ENCODE measurements at places on chromosomes 13 and 19.

GRCh38 chr19:37583340-37583739 lies 11.3 kb downstream of the ZNF571 start:
- DNase-seq, result no peak

- DNase-seq, result no peak
Measured at GRCh38 chr13:30129411-30129810, 177.9 kb downstream of the KATNAL1 start.

- no peak for DNase-seq
Measured at GRCh38 chr13:74530011-74530410, 395.8 kb upstream of the KLF12 start.

DNA sequence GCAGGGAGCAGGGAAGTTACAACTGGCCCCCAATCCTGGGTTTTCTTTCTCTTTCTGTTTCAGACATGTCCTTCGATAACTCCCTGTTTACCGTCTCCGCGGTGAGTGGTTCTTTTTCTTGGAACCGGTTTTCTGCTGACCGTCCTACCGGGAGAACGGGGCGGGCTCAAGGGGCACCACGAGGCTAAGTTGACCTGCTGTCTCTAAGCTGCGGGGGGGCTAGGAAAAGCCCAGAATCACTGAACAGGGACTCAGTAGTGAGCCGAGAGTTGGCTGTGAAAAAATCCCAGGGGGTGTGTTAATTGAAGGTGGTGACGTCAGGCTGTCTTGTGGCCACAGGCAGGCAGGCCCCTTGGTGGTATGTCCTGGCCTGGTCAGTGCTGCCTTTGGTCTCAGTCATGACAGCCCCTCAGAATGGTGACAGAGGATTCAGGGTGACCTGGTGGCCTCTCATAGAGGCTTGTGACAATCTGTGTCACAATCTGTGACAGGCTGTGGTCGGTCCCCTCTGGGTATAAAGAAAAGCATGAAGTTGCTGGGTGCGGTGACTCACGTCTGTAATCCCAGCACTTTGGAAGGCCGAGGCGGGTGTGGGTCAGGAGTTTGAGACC lies 8.1 kb upstream of the CARM1 start:
- DNase-seq, result no peak

DNA sequence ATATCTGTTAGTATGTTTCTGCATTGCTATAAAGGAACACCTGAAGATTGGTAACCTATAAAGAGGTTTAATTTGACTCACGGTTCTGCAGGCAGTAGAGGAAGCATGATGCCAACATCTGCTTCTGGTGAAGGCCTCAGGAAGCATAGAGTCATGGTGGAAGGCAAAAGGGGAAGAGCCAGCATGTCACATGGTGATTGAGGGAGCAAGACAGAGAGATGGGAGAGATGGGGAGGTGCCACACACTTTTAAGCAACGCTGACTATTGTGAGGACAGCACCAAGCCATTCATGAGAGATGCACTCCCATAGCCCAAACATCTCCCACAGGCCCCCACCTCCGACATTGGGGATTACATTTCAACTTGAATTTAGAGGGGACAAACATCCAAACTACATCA lies 32.8 kb downstream of the COG6 start:
- DNase-seq, result no peak

GRCh38 chr19:44808463-44809371 lies at the start of gene BCAM:
Gene BCAM (plus strand): TSS chr19:44809103. CDS start chr19:44809125, 22 bp downstream.
- no peak for DNase-seq

- DNase-seq, result no peak
Measured at GRCh38 chr13:110216398-110217041, 90.4 kb downstream of the COL4A1 start.

- no peak for DNase-seq
Measured at GRCh38 chr19:55090564-55090963, 14.9 kb downstream of the EPS8L1 start.

GRCh38 chr13:100315522-100315921 lies 226.6 kb downstream of the PCCA start:
- DNase-seq, result no peak

GRCh38 chr19:41958367-41959055 lies 610 bp downstream of the RABAC1 start:
- no peak for DNase-seq

GRCh38 chr19:1942934-1943555 lies 2.1 kb downstream of the CSNK1G2 start:
- DNase-seq, result no peak

- no peak for DNase-seq
Measured at GRCh38 chr19:5093948-5094718, 125.2 kb downstream of the KDM4B start.

DNA sequence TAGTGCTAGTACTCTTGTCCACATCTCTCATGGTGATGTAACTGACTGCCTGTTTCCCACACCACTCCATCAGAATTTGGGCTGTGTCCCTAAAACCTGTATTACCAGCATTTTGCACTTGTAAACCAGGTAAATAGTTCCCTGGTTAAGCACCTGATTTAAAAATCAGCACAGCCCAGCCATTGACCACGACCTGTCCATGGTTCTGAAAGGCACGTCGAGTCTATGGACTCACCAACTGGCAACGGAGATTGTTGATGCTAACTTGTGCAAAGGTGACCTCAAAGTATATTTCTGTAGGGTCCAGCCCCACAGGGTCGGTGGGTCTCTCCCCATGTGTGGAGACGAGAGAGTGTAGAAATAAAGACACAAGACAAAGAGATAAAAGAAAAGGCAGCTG lies 46.7 kb upstream of the ZNF835 start:
- peak; percentile 14 for DNase-seq

GRCh38 chr13:37665420-37665819 lies 66.9 kb upstream of the POSTN start:
- DNase-seq, result no peak

GRCh38 chr13:27496536-27497273 lies 46.3 kb upstream of the MTIF3 start:
- DNase-seq, result no peak

- no peak for DNase-seq
Measured at GRCh38 chr19:50401605-50402450, 16.9 kb upstream of the SPIB start.

DNA sequence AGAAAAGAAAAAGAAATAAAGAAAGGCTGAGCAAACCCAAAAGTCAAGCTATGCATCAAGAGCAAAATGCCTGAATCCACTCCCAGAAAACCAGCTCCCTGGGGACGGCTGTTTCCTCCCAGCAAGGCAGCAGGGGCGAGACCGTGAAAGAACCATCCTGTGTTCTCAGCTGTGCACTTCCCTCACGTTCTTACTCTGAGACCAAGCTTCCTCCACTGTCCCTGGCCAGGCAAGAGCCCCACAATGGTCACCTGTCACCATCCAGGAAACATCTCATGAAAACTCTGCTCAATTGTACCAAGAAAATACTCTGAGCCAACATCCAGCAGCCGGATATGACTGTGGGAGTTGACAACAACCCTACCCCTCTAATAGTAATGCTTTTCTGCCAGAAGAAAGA lies 22.9 kb downstream of the RAB20 start:
- no peak for DNase-seq

- DNase-seq, result no peak
Measured at GRCh38 chr13:78845656-78846365, 186.9 kb upstream of the OBI1 start.

- DNase-seq, result no peak
Measured at GRCh38 chr19:6226444-6227155, 53.2 kb downstream of the MLLT1 start.

DNA sequence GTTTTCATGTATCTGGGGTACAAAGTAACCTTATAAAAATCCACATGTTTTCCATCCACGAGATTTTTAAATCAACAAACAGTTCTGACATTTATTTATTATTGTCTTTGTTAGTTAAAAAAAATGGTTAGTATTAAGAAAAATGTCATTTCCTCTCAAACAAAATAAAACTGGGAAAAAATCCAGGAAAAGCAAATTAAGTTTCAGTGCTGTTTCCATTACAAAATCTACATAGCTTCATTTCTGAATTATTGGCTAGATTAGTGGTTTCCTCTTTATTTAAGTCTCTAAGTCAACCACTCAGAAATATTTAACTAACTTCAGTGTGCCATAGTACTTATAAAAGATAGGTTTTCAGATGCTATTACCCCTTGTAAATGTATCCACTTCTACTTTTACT lies 49.1 kb downstream of the MZT1 start:
- DNase-seq, result no peak

- DNase-seq, result no peak
Measured at GRCh38 chr13:45826731-45827130, 24.8 kb downstream of the SIAH3 start.

DNA sequence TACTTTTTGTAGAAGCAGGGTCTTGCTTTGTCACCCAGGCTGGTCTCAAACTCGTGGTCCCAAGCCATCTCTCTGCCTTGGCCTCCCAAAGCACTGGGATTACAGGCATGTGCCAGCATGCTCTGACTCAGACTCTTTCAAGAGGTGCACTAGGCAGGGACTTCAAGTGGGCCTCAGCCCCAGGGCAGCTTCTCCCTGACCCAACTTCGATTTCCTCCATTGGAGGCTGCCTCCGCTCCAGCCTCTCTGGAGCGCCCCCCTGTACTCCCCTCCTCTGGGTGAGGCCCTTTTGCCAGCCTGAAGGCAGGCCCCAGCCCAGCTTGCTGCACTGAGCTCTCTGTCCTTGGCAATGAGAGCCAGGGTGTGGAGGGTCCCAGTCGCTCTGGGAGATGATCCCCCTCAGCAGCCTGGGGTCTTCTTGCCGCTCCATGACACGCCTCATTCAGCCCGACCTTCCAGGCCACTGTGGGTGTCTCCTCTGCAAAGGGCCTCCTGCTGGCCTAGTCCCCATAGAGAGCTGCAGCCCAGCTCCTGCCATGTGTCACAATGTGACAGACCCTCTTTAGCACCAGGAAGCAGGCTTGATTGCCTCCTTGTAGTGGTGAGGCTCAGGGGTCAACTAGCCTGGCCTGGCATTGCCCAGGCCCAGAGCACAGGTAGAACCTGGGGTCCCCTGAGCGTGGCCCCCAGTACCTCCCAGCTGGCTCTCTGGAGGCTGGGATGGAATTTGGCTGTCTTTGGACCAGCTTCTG lies 16.4 kb downstream of the CARM1 start:
- DNase-seq, result no peak

DNA sequence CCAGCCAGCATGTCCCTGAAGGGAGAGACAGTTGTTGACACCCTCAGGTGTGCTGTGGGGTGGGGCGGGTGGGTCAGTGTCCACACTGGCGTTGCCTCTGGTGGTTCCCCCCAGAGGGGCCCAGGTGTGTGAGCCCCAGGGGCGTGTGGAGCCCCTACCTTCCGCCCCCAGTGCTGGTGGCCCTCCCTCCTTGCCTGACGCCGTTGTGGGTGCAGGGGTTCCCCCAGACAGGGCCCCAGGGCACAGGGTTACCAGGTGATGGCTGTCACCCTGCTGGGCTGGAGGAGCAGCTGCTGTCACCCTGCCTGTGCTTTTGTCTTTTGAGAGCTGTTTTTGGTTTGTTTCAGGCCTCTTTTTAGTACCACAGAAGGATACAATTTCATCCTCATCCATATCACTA lies 27.2 kb downstream of the ATP4B start:
- DNase-seq, result no peak

DNA sequence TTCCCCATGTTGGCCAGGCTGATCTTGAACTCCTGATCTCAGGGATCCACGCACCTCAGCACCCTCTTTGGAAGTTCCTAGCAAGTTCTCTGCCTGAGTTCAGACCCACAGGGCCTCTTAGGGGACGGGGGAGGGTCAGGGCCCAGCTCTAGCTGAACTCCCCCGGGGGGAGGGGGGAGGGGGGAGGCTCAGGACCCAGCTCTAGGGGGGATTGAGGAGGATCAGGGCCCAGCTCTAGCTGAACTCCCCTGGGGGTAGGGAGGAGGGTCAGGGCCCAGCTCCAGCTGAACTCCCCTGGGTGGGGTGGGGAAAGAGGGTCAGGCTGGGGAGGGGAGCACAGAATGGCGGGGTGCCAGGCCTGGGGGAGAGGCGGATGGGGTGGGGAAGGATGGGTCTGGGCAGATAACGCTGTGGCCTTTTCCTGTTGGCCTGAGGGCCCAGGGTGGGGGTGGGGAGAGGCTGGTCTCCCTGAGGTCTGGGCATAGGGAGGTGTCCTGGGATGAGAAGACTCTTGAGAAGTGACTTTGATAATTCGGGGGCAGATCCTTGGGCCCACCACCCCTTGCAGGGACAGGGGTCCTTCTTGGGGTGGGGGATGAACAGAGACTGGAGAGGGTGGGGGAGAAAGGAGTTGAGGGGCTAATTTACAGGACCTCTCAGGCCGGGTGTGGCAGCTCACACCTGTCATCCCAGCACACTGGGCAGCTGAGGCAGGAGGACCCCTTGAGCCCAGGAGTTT lies 5.5 kb upstream of the PTBP1 start:
- no peak for DNase-seq

- DNase-seq, result no peak
Measured at GRCh38 chr13:65966991-65967451, 1263.1 kb downstream of the PCDH9 start.

DNA sequence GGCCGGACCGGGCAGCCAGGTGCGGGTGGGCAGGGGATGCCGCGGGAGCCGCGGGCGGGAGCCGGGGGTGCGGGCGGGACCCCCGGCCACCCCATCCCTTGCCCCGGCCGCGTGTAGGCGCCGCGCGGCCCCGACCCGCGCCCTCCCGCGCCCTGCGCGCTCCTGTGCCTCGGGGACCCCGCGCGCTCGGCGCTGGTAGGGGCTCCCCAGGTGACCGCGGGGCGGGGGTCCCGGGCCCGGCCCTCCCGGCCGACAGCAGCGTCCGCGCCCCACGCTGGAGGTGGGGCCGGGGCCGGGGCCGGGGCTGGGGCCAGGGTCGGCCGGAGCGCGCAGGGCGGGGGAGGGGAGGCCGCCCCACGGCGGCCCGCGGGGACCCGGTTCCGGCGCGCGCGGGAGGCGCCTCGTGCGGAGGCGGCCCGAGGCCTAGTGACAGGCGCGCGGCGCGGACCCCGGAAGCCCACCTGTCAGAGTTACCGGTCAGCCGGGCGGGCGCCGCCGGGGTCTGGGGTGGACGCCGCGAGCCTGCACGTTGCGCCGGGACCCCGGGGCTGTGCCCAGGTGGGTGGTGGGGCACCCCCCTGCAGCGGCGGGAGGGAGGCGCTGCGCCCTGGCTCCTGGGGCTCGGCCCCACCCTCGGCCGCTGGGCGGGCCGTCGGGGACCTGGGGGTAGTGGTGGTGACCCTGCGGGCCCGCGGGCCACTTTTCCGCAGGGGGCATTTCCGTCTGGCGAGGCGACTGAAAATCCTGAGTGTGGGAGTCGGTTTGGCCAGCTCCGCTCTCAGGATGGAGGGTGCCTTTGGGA lies 518 bp downstream of the TFDP1 start:
- DNase-seq, result no peak

DNA sequence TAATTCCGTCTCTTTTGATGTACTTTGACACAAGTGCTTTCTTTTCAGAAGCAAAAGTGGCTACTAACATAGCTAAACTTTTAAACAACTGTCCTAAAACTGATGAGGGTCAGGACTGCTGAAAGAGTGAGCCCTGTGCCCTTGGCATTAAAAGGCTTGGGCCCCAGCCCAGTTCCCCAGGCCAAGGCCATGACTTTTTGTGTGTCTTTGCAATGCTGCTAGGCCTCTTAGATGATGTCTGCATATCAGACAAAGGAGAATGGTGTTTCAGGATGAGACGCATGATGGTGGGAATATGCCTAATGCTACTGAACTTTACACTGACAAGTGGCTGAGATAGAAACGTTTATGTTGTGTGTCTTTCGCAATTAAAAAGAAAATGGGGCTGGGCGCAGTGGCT lies 38.0 kb downstream of the SLC7A9 start:
- no peak for DNase-seq

- DNase-seq, result no peak
Measured at GRCh38 chr19:45766869-45767346, 2.1 kb downstream of the SIX5 start.
